ENCODE measurements at places on chromosomes 7 and 10.

GRCh38 chr7:35777121-35777520 is 23.7 kb upstream of the SEPTIN7 start:
- DNase-seq = no peak

DNA sequence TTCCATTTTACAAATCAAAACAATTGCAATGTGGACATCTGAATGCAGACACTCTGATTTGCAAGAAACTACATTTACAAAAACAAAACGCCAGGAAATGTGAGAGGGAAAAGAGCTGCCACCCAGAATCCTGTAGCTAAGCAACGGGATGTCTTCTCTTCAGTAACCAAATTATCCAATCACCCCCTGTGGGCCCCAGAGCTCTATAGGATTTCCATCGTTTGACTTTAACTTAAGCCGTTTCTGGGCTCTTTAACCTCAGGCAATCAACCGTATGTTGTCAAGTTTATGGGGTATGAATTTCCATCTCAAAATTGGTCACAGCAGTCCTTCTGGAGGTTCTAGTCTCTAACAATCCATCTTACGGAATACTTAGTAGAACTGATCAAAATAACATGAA is 240.5 kb downstream of the ETV1 start:
- peak; percentile 21 for DNase-seq

- no peak for DNase-seq
These were observed 18.9 kb downstream of the JMJD1C start for GRCh38 chr10:63446716-63447440.

DNA sequence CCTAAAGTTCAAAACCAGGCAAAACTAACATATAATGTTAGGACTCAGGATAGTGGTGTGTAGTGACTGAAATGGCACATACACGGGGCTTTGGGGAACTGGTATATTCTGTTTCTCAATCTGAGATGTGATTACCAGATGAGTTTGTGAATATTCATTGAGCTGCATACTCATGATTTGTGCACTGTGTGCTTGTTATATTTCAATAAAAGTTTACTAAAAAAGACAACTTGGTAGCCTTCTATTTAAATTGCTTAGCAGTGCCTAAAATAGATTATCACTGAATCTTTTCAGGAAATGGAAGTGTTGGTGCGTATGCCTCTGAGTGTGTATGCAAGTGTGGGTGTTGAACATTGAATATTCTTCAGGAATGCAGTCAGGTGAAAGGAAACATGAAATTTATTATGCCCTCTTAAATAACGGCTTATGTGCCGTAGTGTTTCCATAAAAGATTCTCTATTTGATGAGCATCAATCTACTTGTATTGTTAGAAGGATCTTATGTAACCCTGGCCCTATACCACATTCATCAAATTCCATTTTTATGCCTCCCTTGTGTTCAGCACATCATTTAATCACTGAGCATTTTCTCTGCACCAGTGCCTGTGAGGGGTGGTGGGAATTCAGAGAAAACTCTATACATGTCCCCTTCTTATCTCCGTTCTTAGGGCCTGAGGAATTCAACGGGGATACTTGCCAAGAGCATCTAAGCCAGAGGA is 82.6 kb upstream of the AUTS2 start:
- DNase-seq = no peak

GRCh38 chr10:129140921-129141885 is 325.8 kb upstream of the MGMT start:
- DNase-seq = no peak

DNA sequence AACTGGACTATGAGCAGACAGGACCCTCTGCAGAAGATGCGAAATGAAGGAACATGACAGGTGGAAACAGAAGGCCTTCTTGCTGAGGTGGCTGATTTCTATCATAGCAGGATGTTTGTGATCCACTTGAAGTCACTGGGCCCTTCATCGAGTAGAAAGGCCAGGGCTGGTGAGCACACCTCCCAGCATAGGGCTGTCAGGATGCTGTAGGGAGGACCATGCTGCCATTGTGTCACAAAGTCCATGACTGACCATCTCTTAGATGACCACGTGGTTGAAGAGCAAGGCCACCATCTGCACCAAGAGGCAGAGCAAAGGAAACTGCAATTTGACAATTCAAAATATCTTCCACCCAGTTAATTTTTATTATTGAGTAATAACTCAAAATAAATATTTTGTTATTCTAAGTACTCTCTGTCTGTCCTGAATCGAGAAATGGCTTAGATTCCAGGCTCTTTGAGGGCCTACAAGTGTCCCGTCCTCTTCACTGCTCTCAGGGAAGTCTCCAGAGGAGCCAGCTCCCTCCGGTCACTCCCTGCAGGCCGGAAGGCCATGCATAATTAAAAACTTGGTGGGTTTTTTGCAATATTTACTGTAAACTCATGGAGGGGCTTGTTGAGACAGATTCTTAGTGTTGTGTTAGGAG is 249.3 kb upstream of the ZMIZ1 start:
- DNase-seq = no peak

DNA sequence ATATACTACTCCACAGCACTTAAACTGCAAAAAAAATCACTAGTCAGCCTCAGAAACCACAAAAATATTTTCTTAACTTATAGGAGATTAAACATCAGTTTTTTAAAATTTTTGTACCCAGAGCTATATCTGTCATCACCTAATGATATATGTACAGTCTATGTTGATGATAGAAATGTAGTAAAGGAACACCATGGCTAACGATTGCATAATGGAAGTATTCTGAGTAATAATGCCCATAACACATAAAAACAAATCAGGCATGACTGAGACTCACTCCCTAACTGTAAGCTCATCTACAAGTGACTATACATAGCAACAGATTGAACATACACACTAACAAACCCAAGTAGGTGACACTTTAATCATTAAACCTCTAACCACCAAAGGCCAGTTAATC is 51.3 kb downstream of the TSPAN12 start:
- no peak for DNase-seq

DNA sequence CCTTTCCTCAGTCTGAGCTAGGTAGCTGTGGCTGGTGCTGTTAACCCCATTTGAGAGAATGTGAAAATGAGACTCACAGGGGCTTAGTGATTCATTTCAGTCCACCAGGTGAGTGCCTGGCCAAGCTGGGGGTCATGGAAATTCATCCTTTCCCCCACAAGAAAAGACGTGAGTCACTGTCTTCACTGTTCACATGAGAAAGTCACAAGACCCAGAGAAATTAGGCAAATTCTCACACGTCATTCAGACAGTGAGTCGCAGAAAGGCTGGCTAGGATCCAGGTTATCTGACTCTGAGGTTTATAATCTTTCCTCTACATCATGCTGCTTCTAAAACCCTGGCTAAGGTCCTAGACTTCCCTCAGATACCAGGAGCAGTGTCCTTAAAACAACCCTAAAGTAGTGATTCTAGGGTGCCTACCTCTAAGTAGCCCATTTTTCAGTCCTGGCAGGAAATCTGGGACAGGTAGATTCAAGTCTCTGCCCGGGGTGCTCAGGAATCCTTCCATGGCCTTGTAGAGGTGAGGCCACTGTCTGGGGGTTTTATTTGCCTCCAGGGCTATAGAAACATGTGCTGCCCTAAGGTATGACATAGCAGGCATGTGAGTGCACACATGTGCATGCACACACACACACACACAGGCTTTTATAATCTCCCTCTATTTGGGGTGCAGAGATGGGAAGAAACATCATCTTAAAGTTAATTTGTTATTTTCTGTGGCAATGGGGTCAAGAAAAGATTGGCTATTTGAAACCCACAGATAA is 427.9 kb upstream of the CELF2 start:
- peak; percentile 16 for DNase-seq

GRCh38 chr10:113425541-113425951 is 127.3 kb upstream of the HABP2 start:
- DNase-seq = no peak

- DNase-seq = peak; percentile 33
These were observed 134.7 kb downstream of the ARL5B start for GRCh38 chr10:18793951-18794350.

DNA sequence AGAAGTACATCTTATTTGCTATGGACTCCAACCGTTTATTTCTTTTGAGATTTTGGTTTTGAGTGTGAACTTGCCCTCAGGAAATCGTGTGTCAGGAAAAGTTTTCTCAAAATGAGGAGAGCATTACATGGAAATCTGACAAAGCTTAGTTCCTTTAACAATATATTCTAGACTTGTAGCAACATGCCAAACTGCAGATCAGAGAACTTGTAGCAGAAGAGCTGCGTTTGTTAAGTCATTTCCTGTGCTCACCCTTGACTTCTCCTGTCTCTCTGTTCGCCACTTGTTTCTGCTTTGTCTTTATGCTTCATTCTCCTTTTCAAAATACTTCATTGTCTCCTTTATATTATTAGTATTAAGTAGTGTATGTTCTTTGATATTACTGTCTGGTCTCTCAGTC is 116.6 kb upstream of the FOXP2 start:
- DNase-seq = no peak

- DNase-seq = no peak
These were observed 49.0 kb downstream of the SKAP2 start for GRCh38 chr7:26815426-26815825.

DNA sequence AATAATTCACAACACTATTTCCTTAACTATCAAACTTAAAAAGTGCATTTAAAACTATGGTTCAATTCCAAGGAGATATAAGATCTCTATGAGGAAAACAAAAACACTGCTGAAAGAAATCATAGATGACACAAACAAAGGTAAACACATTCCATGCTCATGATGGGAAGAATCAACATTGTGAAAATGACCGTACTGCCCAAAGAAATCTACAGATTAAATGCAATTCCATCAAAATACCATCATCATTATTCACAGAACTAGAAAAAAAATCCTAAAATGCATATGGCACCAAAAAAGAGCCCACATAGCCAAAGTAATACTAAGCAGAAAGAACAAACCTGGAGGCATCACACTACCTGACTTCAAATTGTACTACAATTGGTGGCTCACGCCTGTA is 159.9 kb upstream of the EEPD1 start:
- no peak for DNase-seq

- no peak for DNase-seq
These were observed 2.4 kb downstream of the NKX2-3 start for GRCh38 chr10:99534939-99535763.

GRCh38 chr7:30225863-30226613 is 58.4 kb upstream of the ZNRF2 start:
- no peak for DNase-seq

- no peak for DNase-seq
These were observed 367.4 kb downstream of the THSD7A start for GRCh38 chr7:11464624-11465023.

DNA sequence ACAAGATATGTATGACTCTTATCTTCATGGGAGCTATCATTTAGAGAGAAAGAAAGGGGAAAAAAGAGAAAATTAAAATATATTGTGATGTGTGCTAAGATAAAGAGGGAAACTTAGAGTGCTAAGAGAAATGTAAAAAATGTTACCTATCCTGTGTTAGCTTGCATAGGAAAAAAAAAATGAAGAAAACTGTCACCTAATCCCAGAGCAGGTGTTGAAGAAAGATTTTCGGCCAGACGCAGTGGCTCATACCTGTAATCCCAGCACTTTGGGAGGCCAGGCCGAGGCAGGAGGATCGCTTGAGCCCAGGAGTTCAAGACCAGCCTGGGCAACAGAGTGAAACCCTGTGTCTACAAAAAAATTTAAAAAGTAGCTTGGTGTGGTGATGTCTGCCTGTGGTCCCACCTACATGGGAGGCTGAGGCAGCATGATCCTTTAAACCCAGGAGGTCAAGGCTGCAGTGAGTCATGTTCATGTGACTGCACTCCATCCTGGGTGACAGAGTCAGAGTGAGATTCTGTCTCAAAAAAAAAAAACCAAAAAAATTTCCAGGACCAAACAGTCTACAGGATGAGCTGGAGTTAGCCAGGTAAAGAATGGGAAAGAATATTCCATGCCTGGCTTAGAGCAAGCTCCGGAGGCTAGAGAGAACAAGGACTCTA is 2.4 kb upstream of the MKLN1 start:
- DNase-seq = no peak
